ENCODE measurements at places on chromosomes 16 and 17.
A peak's percentile ranks its signal among the peaks of the same experiment; 100 is the strongest.

GRCh38 chr16:8753416-8754054 is 43.9 kb downstream of the TMEM186 start:
- DNase-seq, result no peak

GRCh38 chr17:1720856-1721386 is 3.6 kb upstream of the WDR81 start:
- DNase-seq, result peak; percentile 71

GRCh38 chr16:9308356-9308801 is 216.9 kb downstream of the HAPSTR1 start:
- DNase-seq, result no peak

- DNase-seq, result peak; percentile 73
Observed at GRCh38 chr16:27154705-27155521, 48.4 kb upstream of the KDM8 start.

GRCh38 chr16:12406158-12406557 is 397.5 kb downstream of the CPPED1 start:
- DNase-seq, result no peak

GRCh38 chr16:70701036-70701435 is 15.2 kb upstream of the MTSS2 start:
- peak; percentile 32 for DNase-seq

- DNase-seq, result no peak
Observed at GRCh38 chr16:505479-506245, 21.9 kb upstream of the CAPN15 start.

- DNase-seq, result no peak
Observed at GRCh38 chr17:59396134-59396826, 64.8 kb downstream of the YPEL2 start.

DNA sequence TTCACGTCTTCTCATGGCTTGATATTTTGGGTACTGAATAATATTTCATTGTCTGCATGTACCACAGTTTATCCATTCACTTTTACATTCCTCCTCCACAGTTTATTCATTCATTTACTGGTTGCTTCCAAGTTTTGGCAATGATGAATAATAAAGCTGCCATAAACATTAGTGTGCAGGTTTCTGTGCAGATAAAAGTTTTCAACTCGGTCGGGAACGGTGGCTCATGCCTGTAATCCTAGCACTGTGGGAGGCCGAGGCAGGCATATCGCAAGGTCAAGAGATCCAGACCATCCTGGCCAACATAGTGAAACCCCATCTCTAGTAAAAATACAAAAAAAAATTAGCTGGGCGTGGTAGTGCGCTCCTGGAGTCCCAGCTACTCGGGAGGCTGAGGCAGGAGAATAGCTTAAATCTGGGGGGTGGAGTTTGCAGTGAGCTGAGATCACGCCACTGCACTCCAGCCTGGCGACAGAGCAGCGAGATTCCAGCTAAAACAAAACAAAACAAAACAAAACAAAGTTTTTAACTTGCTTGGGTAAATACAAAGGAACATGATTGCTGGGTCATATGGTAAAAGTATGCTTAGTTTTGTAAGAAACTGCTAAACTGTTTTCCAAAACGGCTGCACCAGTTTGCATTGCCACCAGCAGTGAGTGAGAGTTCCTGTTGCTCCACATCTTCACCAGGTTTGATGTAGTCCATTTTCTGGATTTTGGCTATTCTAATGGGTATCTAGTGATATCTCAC is 89.5 kb downstream of the WWP2 start:
- DNase-seq, result no peak

All from retina (tissue), 1 donor.